Large intestine (tissue), 12 donors: ENCODE measurements at places on chromosomes 4 and X.

DNA sequence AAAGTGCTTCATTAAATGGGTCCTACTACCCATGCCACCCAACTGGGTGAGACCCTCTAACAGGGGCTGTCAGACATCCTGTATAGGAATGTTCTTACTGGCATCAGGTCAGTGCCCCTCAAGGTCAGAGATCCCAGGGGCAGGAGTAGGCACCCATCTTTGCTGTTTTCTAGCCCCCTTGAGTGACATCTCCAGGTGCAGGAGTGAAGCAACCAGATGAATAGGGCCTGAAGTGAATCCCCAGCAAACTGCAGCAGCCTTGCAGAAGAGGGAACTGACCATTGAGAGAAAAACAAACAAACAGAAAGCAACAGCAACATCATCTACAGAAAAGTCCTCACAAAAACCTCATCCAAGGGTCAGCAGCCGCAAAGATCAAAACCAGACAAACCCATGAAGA lies 55.8 kb upstream of the GNRHR start:
- no peaks in the 10 kb centered on the region for H3K36me3 ChIP-seq
- H3K27ac ChIP-seq = no peak overlapping the region
- DNase-seq = no peak
- no peaks in the 10 kb centered on the region for H3K27me3 ChIP-seq
- H3K4me1 ChIP-seq = no peaks in the 10 kb centered on the region
- no peak overlapping the region for H3K4me3 ChIP-seq

DNA sequence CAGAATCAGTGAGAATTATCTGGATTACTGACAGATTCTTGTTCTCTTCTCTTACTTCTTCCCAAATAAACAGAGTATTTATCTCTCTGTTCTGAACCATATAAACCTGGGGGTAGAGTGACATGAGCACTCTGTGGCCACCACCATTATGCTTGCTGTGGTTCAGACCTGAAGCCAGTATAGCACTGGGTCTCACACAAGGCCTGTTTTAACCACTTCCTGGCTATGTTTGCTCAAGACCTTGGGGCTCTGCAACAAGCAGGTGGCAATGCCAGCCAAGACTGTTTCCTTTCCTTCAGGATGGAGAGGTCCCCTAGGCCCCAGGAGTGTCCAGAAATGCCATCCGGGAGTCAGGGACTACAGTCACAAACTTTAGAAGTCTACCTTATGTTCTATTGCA lies 21.7 kb upstream of the HEPH start:
- H3K27ac ChIP-seq = no peak overlapping the region
- H3K27me3 ChIP-seq = no peaks in the 10 kb centered on the region
- peaks cover 4% of the 10 kb centered on the region for H3K4me1 ChIP-seq
- no peak overlapping the region for H3K4me3 ChIP-seq
- no peaks in the 10 kb centered on the region for H3K36me3 ChIP-seq

GRCh38 chrX:71606536-71607216 lies 11.6 kb downstream of the CXCR3 start:
- H3K36me3 ChIP-seq = peaks cover 47% of the 10 kb centered on the region
- no peak overlapping the region for H3K27ac ChIP-seq
- H3K4me1 ChIP-seq = no peaks in the 10 kb centered on the region
- no peak overlapping the region for H3K4me3 ChIP-seq
- no peaks in the 10 kb centered on the region for H3K27me3 ChIP-seq

DNA sequence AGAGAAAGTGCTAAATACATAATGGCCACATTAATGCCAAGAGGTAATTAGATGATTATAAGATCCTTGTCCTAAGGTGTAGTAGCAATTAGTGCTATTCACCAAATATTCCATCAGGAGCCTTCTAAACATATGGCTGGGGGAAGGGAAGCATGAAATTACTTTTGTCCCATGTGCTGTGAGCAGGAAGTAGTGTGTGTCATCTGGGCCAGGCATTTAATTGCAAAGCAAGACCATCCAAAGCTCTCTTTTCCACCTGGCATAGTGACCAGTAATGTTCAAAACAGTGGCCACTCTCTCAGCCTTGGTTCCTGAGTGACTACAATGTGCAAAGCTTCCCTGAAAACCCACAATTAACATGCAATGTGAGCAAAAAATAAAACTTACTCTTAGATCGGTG lies 144.2 kb upstream of the FAM241A start:
- DNase-seq = no peak
- H3K4me3 ChIP-seq = no peak overlapping the region
- H3K27me3 ChIP-seq = no peaks in the 10 kb centered on the region

DNA sequence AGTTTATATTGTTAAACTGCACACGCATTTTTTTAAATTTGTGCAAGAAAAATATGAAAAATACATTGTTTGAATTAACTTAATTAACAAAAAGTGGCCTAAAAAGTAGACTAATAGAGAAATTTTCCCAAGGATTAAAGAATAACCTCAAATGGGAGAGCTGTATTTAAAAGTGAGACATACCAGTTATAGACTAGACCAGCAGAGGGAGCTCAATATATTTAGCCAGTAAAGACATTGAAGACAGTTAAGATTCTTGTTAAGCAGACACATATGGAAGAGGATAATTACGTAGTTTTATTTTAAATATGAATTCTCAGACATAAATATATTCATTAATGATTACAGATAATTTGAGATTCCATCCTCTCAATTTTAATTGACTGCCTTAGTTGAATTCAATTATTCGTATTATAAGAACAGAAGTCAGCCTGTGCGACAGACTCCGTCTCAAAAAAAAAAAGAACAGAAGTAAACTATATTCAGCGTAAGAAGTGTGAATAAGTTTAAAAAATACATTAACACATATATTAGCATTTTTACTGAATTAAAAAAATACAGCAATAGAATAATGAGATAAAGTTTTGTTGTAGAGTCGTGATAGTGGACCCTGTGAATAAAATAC lies 64.8 kb downstream of the GLRA3 start:
- no peaks in the 10 kb centered on the region for H3K27me3 ChIP-seq
- no peak overlapping the region for H3K4me3 ChIP-seq
- no peaks in the 10 kb centered on the region for H3K4me1 ChIP-seq
- peak; percentile 4 for DNase-seq
- no peak overlapping the region for H3K27ac ChIP-seq
- no peaks in the 10 kb centered on the region for H3K36me3 ChIP-seq

DNA sequence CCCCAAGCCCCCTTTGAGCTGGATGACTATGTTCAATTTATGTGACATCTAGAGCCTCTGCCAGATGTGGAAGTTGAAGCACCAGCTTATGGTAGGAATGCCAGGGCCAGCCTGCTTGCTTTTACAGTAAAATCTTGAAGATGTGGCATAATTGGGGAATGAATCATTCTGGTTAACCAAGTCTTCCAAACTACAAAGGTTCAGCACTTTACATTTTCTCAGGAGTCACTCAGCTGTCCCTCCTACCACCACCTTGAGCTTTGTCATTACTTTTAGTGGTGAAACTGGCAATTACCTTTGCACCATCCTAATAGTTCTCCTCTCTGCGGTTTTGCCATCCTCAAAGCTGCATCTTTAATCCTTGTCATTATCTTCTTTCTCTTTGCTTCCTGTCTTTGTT lies 172.2 kb downstream of the HS6ST2 start:
- H3K27me3 ChIP-seq = no peaks in the 10 kb centered on the region
- H3K4me1 ChIP-seq = no peaks in the 10 kb centered on the region
- no peaks in the 10 kb centered on the region for H3K36me3 ChIP-seq
- H3K27ac ChIP-seq = no peak overlapping the region
- DNase-seq = no peak

DNA sequence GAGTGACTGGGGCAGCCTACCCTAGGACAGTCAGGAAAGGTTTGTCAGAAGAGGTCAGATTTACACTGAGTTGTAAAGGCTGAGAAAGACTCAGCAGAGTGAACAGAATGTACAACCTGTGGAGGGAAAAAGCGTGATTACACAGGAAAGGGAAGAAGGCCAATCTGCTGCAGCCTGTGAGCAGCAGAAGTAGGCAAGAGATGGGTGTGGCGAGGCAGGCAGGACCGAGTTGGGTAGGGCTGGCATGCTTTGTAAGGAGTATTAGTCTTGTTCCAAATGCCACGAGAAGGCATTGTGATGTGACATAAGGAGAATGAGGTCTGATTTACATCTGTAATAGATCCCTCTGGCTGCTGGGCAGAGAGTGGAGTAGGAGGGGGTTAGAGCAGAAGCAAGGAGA lies 12.6 kb downstream of the SGMS2 start:
- no peak overlapping the region for H3K27ac ChIP-seq
- H3K36me3 ChIP-seq = no peaks in the 10 kb centered on the region
- no peaks in the 10 kb centered on the region for H3K4me1 ChIP-seq
- H3K4me3 ChIP-seq = no peak overlapping the region
- no peak for DNase-seq

GRCh38 chrX:109855501-109855900 lies 122.4 kb upstream of the ACSL4 start:
- H3K27ac ChIP-seq = no peak overlapping the region
- no peaks in the 10 kb centered on the region for H3K36me3 ChIP-seq
- no peak for DNase-seq
- no peaks in the 10 kb centered on the region for H3K27me3 ChIP-seq
- no peak overlapping the region for H3K4me3 ChIP-seq
- H3K4me1 ChIP-seq = no peaks in the 10 kb centered on the region

- H3K27ac ChIP-seq = no peak overlapping the region
- H3K27me3 ChIP-seq = no peaks in the 10 kb centered on the region
- H3K4me1 ChIP-seq = peaks cover 31% of the 10 kb centered on the region
Observed at GRCh38 chrX:69311936-69312670, 146.8 kb upstream of the PJA1 start.

DNA sequence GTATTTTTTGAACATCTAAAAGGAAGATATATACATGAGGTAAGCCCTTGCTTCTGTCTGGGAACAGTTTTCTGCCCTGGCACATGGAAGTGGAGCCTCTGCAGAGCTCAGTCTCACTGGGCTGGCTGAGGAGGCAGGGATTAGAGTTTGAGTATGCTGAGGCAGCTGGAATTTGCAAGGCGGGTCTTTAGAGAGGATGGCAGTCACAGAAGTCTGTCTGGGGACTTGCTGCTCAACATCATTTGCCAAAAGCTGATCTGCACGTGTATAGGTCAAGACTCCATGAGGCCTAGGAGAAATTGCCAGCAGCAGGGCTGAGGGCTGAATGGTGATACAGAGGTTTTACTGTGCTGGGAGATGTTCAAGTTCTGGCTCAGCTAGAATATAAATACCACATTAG lies 163.6 kb upstream of the ANK2 start:
- H3K4me3 ChIP-seq = no peak overlapping the region
- H3K27me3 ChIP-seq = no peaks in the 10 kb centered on the region
- no peaks in the 10 kb centered on the region for H3K36me3 ChIP-seq
- DNase-seq = no peak
- no peak overlapping the region for H3K27ac ChIP-seq

DNA sequence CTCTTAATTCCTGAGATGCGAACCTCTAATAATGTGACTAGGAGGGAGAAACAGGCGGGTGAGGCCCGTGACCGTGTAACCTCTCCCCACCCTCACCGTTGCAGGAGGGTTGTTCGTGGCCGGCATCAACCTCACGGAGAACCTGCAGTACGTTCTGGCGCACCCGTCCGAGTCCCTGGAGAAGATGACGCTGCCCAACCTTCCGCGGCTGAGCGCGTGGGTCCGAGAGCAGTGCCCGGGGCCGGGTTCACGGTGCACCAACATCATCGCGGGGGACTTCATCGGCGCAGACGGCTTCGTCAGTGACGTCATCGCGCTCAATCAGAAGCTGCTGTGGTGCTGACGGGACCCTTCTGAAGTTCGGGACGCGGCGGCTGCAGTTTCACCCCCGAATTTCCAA lies 17.8 kb downstream of the PLCXD1 start:
- peaks cover 43% of the 10 kb centered on the region for H3K36me3 ChIP-seq
- H3K27me3 ChIP-seq = no peaks in the 10 kb centered on the region
- no peaks in the 10 kb centered on the region for H3K4me1 ChIP-seq

GRCh38 chr4:86835677-86836076 lies 13.5 kb downstream of the SLC10A6 start:
- H3K36me3 ChIP-seq = no peaks in the 10 kb centered on the region
- H3K27ac ChIP-seq = no peak overlapping the region
- DNase-seq = no peak
- H3K4me3 ChIP-seq = no peak overlapping the region

DNA sequence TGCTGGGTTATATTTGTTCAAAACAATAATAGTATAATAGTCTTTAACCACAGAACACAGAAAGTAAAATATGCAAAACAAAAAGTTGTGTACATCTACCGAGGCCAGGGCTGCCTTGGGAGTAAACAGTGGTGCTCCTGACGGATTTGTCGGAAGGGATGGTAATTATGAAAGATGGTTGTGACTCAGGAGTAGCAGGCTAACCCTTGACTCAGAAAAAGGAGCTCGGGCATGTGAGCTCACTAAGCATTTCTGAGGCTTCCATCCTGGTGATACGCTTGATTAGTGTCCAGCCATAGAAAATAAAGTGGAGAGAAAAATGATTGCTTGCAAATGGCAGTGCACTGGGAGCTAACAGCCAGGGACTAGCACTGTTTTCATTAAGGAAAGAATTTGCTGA lies 53.2 kb upstream of the SPANXB1 start:
- H3K27me3 ChIP-seq = no peaks in the 10 kb centered on the region
- no peak overlapping the region for H3K4me3 ChIP-seq
- no peaks in the 10 kb centered on the region for H3K36me3 ChIP-seq
- H3K27ac ChIP-seq = no peak overlapping the region
